SIG-M5 (cell line): ENCODE measurements at places on chromosomes 1 and 21.
A peak's percentile ranks its signal among the peaks of the same experiment; 100 is the strongest.

- DNase-seq = no peak
Measured at GRCh38 chr1:228379666-228380065, 27.0 kb downstream of the TRIM11 start.

DNA sequence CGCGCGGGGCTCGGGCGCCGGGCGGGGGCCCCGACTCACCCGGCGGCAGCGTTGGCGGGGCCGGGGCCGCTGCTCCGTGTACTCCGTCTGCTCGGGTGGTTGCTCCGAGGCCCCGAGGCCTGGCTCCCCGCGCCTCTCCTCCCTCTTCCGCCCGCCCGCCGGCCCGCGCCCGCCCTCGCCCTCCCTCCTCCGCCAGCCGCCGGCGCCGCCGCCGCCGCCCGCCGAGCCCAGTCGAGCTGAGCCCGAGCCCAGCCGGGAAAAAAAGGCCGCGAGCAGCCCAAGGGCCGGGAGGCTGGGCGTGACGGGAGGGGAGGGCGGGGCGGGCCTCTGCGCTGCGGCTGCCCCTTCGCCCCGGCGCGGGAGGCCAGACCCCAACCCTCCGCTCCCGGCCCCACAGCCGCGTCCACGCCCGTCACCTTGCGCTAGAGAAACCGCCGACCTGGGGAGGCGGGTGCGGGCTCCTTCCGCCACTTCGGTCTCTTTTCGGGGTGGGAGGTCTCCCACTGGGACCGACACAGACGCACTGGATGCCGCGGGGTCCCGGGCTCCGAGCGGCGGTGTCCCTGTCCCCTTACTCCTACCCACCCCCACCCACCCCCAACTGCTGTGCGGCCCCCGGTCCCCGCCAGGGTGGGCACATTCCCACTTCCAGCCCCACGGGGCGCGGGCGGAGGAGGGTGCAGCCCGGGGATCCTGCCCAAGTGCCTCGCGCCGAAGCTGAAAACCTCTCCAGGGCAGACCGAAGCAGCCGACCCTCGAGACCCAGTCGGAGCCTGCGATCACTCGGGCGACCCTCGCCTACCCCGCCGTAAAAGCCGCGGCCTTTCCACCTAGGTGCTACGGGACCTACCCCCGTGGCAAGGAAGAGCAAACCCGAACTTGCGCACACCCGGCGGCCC is at the start of gene CERS2:
TSS of gene CERS2 (minus strand) at position 256 of the 899 bp plus-strand sequence. CDS start 5,745 bp downstream, outside the sequence.
- no peak for DNase-seq

DNA sequence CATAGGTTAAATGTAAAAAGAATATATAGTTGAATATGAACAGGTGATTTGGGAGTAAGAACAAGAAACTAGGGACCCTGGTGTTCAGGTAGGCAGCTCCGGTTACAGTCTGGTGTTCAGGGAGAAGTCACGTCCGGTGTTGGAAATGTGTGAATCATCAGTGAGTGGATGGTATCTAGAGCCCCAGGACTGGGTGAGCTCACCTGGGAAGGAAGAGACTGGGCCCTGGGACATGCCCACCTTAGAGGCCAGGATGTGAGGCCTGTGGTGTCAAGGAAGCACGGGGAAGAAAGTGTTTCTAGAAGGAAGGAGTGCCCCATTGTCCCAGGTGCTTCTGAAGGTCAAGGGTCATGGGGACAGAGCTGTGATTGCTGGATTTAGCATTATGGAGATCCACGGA is 1.5 kb upstream of the GJB3 start:
- DNase-seq = no peak

- DNase-seq = no peak
Measured at GRCh38 chr1:205430696-205431305, 8.9 kb upstream of the LEMD1 start.

- DNase-seq = no peak
Measured at GRCh38 chr1:174923820-174924219, 75.9 kb upstream of the CACYBP start.

DNA sequence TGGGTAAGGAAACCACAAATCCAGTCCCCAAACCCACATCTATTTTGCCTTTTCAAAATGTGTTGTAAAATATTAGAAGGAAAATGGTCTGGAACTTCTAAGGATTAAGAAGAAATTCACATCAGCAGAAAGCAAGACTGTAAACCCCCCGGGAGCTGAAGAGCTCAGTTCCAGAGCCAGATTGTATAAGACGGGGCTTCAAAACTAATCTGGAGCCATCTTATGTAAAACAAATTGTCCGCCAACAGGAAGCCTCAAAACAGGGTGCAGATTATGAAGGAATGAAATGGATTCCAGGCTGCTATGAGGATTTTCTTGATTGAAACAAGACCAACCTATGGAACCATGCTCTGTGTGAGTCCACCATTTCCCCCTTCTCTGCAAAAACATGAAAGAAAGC is 25.1 kb upstream of the HUNK start:
- DNase-seq = no peak

GRCh38 chr1:9071554-9072235 is 2.3 kb upstream of the SLC2A5 start:
- no peak for DNase-seq

GRCh38 chr1:6331543-6332273 is 61.9 kb downstream of the ACOT7 start:
- no peak for DNase-seq

DNA sequence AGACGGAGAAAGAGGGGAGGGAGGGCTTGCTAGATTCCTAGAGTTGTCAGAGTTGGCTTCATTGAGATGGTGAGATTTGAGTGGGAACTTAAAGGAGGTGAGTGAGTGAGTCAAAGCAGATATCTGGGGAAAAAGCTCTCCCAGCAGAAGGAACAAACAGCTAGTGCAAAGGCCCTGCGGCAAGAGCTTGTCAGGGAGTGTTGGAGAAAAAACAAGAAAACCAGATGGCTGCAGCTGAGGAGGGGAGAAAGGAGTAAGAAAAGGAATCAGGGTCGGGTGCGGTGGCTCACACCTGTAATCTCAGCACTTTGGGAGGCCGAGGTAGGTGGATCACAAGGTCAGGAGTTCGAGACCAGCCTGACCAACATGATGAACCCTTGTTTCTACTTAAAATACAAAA is 40.3 kb upstream of the SPOCD1 start:
- DNase-seq = no peak

- no peak for DNase-seq
Measured at GRCh38 chr1:240178366-240178765, 86.7 kb downstream of the FMN2 start.

DNA sequence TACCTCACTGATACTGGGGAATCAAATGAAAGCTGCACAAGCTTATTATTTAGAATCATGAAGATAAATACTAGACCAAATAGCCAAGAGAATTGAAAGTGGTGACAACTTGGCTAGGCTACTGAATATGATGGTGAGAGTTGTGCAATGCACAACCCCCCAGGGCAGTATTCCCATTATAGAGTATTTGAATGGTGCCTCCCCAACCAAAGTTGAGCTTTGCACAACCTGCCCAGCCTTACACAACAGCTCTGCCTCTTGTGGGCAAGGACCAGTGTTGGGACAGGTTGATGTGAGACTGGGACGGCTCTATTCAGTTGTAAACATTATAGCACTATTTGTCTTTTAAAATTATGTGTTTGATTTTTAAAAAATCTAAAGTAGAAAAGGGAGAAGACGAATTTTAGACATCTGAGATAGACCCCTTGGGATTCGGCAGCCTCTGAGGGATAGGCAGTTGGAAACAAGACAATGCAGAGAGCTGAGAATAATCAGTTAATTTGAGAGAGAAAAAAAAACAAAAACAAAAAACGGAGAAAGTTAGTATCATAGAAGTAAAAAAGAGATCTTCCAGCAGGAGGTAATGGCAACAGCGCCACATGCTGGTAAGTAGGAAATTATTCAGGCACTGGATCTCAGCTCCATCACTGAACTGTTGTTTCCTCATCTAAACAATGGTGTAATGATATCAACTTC is 91.0 kb upstream of the KCNA3 start:
- DNase-seq = no peak

GRCh38 chr1:152347116-152347728 is 12.6 kb downstream of the FLG2 start:
- DNase-seq = no peak

GRCh38 chr1:245465666-245466065 is 310.9 kb downstream of the KIF26B start:
- DNase-seq = no peak

DNA sequence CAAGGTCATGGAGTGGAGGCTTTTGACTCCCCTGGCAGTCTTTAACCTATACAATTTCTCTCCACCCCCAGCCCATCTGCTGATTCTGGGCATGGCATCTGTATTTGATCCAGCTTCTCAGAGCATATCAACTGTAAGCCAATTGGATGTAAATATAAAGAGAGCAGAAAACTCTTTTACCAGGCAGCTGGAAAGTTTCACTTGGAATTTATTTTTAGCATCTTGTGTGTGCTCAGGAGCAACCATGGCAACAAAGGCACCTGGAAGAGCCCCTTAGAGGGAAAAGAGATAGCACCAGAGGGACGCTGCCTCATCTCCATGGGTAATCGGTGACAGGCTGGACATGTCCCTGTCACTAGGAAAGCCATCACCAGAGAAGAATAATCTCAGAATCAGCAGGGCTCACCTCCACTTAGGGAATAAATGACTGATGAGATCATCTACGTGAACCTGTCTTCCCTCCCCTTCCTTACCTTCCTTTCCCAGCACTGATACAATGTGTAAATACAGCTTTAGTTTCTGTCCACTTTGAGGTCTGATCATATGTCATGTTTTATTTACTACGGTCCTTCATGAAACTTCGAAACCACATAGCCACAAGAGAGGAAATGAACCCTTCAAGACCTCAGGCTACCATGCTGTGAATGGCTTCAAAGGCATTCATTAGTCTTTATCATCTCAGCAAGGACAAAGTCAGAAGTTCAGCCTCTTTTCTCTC is 25.3 kb upstream of the SIPA1L2 start:
- DNase-seq = peak; percentile 62

DNA sequence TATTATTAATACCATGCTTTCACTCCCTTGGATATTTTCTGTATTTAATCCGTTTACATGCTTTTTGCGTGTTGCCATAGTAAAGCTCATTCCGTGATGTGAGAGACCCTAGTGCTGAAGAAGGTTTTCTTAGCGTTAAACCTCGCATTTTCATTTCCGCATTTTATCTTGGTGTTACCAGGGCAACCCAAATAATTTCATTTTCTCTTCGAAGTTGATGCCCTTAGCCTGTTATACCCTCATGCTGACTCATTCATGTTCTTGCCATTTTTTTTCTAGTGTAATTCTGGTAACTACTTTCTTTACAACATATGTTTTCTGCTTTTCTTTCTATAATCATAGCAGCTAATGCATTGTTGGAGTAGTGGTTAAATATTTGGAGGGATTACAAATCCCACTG is 37.2 kb downstream of the LRRC8C start:
- peak; percentile 92 for DNase-seq
